Gastroesophageal sphincter (tissue), 4 donors: ENCODE measurements at places on chromosomes 5 and 9. TPM values are rescaled to one million over a fixed set of nuclear protein-coding genes. Genes with fewer than 3 reads are reported as not detected.

The GABRB2 gene
- total RNA-seq: 1.1 TPM

The ANKRD31 gene
- 0.23 TPM for total RNA-seq

DNA sequence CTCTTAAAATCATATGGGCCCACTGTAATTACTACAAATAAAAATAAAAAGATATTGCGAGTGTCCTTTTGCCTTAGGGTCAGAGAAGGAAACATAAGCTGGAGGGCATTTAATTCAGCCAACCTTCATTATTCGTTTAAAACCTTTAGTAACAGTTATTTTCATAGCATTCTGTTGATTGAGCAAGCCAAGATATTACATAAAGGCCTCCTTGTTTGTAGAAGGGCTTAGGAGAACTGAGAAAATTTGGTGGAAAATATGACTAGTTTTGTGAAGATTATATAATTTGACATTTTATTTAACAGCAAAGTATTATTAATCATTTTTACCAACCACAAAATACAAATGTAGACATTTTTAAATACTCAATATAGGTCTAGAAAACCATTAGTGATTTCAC lies 62.2 kb downstream of the COX7C start:
- peak; percentile 34 for ATAC-seq

GRCh38 chr5:77251921-77252320 lies 41.4 kb downstream of the PDE8B start:
- no peak for ATAC-seq

The TMC1 gene
- not detected for total RNA-seq

GRCh38 chr5:43145071-43145470 lies 24.4 kb downstream of the ZNF131 start:
- no peak for ATAC-seq

The TLX3 gene
- total RNA-seq: not detected

The TXNDC8 gene
- not detected for total RNA-seq

The GABRP gene
- not detected for total RNA-seq

GRCh38 chr9:134558124-134558905 lies 83.3 kb upstream of the COL5A1 start:
- ATAC-seq: no peak

DNA sequence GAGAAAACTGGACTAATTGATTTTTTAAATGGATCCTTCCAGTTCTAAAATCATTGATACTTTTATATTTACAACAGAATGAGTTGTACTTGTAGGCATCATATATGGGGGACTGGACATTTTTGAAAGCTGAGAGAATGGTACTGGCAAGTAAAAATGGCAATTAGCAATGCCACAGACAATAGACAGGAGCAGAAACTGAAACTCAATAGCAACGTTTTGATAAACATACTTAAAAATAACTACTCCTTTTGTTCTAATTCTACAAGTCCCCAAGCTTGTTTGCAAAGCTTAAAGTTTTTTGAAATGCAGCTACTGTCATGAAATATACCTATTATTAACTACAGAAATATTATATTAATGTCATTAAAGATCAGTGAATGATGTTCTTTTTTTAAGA lies 52.8 kb upstream of the FBXL7 start:
- no peak for ATAC-seq

DNA sequence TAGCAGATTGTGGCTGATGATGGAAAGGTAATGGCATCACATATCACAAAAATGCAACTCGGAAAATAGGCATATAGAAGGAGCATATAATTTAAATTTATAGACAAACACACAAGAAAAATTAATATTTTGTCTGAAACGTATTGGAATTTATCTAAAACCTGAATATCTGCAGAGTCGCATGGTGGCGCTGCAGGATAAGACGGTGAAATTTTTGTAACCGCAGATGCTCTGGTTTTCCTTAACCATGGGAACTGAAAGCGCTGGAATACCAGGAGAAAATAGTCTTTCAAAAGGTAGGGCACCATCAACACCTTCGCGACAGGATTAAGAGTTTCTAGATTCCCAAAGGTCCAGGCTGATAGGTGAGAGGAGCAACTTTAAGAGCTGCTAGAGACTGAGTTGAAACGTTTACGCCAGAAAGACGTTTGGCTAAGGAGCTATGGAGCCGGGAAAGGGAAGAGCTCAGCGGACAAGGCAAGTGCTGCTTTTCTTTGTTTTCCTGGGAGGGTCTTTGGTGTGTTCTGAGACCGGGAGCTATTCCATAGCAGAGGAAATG lies 11.0 kb upstream of the PCDHB15 start:
- no peak for ATAC-seq

DNA sequence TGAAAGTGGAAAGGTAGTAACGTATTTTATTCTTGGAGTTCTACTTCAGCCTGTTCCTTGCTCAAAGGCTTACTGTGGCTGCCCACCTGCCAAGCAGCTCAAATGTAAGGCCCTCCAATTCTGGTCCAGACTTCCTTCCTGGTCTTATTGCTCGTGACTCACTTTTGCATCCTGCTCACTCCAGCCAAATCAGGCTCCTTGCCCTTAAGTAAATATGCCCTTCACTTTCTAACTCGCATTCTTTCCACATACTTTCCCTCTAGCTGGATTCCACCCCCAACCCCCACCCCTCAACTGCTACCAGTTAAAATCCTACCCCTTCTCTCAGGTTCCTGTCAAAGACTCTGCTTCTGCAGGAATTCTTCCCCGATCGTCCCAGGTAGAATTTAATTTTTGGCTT lies 96.6 kb downstream of the GALNT10 start:
- ATAC-seq: peak; percentile 48

GRCh38 chr5:66869347-66869746 lies 273.2 kb downstream of the MAST4 start:
- no peak for ATAC-seq

GRCh38 chr9:114282507-114282906 lies 40.4 kb upstream of the ORM1 start:
- no peak for ATAC-seq

- no peak for ATAC-seq
These were observed 2.6 kb downstream of the HDAC3 start for GRCh38 chr5:141633871-141634561.

The CACFD1 gene
- total RNA-seq: 15.3 TPM

The MARCHF11 gene
- not detected for total RNA-seq

- peak; percentile 10 for ATAC-seq
These were observed 27.6 kb upstream of the PSD2 start for GRCh38 chr5:139767960-139768359.

GRCh38 chr5:133323494-133324457 lies 272.0 kb downstream of the HSPA4 start:
- ATAC-seq: no peak

DNA sequence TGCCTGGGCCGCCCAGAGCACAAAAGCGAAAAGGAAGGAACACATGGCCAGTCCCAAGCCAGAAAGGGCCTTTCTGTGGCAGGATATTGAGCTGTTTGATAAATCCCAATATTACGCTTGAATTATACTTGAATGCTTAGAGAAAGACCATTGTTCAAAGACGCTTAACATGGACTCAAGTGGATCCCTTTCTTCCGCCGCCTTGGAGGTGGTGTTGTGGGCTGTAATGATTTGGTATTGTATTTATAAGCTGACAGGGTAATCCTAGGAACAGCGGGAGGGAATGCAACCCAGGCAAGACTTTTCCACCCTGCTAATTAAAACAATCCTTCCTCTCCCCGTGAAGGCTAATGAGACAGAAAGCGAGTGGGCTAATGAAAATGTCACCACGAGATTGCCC lies 24.9 kb downstream of the CFAP77 start:
- no peak for ATAC-seq

DNA sequence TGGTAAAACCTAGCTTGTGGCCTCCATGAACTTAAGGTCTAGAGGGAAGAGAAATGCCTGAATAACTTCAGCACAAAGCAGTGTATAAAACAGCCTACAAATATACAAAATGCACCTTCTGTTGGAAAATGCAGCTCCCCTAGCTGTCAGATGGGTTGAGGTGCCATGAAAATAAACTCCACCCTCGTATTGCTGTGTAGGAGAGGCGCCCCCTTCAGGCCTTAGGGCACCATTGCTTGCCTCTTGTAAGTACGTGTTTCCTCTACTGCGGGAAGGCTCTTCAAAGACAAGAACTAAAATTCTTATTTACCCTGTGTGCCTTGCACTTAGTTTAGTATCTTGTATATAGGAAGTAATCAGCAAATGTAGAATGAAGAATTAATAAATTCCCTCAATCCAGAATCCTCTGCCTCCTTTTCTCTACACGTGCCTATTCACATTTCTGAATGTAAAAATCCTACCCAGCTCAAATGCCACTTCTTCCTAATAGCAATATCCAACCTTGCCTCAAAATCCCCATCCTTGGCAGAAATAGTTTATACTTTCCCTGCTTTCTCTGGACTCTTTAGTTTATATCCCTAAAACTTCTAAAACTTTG lies 393.7 kb upstream of the PDE4D start:
- ATAC-seq: no peak

DNA sequence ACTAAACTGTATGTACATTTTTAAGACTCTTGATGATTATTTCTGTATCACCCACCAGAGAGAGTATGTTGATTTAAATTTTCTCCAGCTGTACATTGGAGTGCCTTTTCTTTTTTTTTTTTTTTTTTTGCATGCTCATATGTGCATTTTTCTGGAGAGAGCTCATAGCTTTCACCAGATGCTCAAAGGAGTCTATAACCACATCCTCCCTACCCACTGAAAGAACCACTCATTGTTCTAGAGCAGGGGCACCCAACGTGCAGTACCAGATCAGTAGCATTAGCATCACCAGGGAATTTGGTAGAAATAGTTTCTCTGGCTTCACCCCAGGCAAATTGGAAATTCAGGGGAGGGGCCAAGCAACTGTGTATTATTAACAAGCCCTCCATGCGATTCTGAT lies 53.9 kb upstream of the TMEM171 start:
- no peak for ATAC-seq

- ATAC-seq: no peak
These were observed 1.3 kb downstream of the PTPN3 start for GRCh38 chr9:109496841-109497225.

The CCDC192 gene
- 0.94 TPM for total RNA-seq

- ATAC-seq: no peak
These were observed 317.4 kb downstream of the KDM4C start for GRCh38 chr9:7075154-7075553.

DNA sequence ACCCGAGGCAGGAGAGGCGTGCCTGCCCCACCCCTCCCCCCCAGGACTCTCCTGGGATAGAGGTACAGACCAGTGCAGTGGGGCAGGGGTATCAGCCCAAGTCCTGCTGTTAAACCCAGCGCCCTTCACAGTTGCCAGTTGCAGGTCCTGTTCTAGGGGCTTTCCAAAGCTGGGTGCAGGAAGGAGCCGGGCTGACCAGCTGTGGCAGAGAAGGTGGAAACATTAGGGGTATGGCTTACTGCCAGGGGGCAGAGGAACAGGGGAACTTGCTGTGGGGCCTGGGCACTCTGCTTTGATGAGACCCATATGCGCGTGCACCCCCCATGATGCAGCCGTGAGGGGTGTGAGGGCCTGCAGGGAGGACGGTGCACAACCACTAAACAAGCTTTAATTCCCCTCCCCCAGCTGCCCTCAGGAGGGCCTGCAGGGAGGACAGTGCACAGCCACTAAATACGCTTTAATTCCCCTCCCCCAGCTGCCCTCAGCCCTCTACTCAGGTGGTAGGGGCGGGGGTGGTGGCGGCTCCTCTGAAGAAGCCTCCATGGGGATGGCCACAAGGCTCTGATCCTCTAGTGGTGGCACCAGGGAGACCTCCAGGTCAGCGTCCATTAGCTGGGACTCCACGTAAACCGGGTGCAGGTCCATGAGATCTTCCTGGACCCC lies 766 bp upstream of the LRRC26 start:
- no peak for ATAC-seq

The RALGDS gene
- 46.7 TPM for total RNA-seq

DNA sequence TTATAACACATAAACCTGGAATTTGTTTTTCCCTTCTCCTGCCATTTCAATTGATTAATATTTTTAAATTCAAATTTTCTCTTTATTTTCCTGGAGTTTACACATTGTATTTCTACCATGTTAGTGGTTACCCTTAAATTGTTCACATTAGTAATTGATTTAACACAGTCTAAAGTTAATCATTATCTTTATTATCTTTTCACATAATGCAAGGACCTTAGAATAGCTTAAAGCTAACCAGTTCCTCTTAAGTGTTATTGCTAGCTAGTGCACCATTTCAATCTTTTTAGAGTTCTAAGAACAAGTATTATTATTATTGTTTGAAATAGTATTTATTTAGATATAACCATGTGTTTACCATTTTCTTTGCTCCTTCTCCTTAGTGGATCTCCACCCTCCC lies 251.2 kb upstream of the FBXL7 start:
- no peak for ATAC-seq

The F12 gene
- total RNA-seq: 0.89 TPM

GRCh38 chr5:106399391-106399790 lies 1271.3 kb downstream of the EFNA5 start:
- no peak for ATAC-seq

The GGTA1 gene
- total RNA-seq: 22.2 TPM

DNA sequence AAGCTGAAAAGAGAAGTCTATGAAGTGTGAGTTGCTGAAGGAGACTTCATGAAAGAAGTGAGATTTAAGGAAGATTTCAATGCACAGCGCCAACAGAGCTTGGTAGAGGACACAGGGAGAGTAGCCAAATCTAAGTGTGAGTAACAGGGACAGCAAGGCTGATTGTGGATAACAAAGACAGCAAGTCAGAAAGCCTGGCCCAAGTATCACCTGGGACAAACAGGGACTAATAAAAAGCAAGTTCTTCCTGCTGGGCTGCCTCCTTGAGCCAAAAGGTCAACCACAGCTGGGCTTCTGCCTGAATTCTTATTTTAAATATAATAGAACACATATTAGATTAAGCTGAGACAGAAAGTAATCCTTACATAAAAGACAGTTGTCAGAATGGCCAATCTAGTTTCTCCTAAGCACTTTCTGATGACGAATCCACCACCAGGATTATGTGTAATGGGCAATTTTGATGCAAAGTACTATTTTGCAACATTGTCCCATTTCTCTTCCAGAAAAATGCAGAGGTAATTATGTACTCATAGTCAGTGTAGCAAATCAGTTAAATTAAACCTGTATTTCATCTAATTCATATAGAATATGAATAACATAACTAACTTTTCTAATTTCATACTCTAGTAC lies 73.8 kb downstream of the MAPKAP1 start:
- ATAC-seq: no peak

- no peak for ATAC-seq
These were observed 27.6 kb upstream of the RETREG1 start for GRCh38 chr5:16644301-16644889.

DNA sequence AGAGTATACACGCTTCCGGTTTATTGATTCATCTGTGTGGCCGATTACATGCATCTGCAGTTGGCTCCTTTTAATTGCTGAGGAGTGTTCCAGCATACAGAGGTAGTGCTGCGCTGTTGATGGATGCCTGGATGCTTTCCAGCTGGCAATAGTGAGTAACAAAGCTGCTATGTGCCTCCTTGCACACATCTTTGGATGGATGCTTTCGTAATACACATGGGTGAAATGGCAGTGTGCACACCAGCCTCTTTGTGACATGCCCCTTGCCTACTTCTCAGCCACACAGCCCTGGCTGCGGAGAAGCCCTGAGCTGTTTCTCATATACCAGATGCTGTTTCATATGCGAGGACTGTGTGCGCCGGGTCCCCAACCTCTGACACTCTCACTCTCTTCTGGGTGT lies 151.0 kb downstream of the GADD45G start:
- ATAC-seq: peak; percentile 79

GRCh38 chr9:21095561-21095960 lies 17.8 kb upstream of the IFNB1 start:
- no peak for ATAC-seq

GRCh38 chr5:36897616-36898015 lies 21.0 kb downstream of the NIPBL start:
- ATAC-seq: no peak

- ATAC-seq: no peak
These were observed 69.9 kb upstream of the SELENOP start for GRCh38 chr5:42881416-42882117.

The BTNL8 gene
- not detected for total RNA-seq
